ENCODE measurements at places on chromosomes 2 and 18.

- DNase-seq = no peak
Observed at GRCh38 chr2:66679442-66679841, 244.5 kb downstream of the MEIS1 start.

DNA sequence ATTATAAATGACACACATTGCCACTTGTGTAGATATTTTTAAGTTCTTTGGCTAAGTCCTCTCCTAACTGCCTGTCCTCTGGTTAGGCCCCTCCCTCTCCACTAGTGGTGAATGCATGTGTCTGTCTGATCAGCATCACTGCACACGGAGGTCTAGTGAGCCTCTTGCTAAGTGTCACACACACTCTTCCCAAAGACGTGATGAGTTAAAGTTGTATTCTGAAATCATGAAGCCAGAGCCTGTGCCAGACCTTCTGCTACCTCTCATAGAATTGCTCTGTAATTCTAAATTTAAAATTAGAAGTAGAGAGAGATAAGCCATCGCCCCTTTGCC is 41.3 kb downstream of the RALB start:
- peak; percentile 23 for DNase-seq

DNA sequence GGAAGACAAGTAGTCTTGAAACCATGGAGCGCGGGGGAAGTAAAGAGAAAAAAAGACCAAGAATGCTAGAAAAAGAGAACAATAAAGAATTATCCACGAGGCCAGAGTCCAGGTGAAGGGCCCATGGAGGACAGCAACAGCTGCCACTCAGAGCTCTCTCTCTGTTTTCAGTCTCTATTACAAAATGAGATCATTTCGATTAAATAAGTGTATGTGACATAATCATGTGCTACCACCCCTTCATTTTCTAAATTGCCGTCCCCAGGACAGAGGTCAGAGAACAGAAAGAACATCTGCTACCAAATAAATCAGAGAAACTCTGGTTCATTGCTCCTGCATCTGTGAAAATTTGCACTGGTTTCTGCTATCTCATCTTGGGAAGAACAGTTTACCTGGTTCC is 838.7 kb downstream of the RNF144A start:
- no peak for DNase-seq

DNA sequence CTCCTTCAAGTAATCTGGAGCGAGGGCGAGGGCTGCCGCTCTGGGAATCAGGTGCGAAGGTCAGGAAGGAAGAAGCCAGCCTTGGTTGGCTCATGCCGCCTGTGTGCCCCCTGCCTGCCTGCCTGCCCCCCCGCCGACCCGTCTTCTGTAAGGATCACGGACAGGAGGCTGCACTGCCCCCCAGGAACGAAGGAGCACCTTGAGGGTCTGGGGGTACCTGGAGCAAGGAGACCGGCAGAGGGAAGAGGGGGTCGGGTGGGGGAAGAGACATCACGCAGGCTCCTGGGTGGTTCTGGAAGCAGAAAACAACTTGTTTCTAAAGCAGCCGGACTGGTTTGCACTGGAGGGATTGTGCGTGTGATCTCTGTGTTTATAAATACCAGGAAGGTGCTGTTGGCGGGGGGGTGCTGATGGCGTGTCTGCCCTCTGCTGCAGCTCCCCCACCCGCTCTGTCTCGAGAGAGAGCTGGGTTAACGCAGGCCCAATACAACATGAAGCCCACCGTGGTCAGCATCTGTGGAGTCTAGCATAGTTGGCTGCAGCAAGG is 1.7 kb downstream of the FOSL2 start:
- no peak for DNase-seq

DNA sequence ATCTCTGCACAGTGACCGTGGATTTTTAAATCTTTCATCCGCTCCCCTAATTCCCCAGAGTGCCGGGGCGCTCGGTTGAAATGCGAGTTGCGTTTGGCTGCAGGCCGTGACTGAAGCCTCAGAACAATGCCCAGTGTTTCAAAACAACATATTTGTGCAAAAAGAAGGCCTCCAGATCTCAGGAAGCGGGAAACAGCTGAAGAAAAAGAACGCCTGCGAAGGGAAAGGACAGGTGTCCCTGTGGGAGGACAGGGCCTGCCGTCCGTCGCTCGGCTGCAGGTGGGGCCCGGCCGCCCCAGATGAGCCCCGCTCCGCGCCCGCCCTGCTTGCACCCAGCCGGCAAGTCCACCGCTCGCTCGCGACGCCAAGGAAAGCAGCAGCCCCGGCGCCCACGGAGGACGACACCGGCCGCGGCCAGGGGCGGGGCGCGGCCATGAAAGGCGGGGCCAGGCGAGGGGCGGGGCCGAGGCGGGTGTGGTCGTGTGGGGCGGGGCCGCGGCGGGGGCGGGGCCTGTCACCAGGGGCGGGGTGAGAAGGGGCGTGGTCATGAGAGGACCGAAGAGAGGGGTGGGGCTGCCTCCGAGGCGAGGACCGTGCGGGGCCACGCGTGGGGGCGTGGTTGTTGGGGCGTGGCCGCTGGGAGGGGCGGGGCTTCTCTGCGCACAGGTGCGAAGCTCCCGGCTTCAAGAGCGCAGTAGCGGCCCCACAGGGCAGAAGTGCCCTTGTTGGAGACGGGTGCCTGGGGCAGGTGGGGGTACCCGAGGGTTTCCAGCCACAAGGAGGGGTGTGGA is 17.6 kb upstream of the BOK start:
- peak; percentile 81 for DNase-seq

Measured in left forelimb (tissue), 1 donor.